ENCODE measurements at places on chromosomes 1 and 21.

DNA sequence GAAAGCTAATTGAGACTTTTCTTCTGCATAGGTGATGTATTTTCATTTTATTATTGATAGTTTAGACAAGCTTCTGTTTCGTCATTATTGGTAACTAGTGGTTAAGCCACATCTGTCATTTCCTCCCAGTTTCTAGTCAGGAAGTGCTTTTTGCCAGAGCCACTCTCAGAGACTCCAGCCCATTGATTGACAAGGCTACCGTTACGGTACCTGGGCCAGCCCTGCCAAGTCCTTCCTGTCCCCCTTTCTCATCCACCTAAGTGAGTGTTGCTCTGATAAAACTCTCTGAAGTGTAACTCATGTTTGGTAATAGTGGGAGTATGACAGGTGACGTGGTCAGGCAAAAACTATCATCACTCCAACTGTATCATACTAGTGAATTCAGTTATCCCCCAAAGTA, 29.6 kb upstream of the AGL start:
- no peak for DNase-seq

GRCh38 chr1:82139751-82140468, 339.2 kb downstream of the ADGRL2 start:
- no peak for DNase-seq

- no peak for DNase-seq
Observed at GRCh38 chr1:153777648-153778047, 2.4 kb downstream of the SLC27A3 start.

GRCh38 chr1:44076066-44076465, 42.6 kb upstream of the KLF17 start:
- no peak for DNase-seq

DNA sequence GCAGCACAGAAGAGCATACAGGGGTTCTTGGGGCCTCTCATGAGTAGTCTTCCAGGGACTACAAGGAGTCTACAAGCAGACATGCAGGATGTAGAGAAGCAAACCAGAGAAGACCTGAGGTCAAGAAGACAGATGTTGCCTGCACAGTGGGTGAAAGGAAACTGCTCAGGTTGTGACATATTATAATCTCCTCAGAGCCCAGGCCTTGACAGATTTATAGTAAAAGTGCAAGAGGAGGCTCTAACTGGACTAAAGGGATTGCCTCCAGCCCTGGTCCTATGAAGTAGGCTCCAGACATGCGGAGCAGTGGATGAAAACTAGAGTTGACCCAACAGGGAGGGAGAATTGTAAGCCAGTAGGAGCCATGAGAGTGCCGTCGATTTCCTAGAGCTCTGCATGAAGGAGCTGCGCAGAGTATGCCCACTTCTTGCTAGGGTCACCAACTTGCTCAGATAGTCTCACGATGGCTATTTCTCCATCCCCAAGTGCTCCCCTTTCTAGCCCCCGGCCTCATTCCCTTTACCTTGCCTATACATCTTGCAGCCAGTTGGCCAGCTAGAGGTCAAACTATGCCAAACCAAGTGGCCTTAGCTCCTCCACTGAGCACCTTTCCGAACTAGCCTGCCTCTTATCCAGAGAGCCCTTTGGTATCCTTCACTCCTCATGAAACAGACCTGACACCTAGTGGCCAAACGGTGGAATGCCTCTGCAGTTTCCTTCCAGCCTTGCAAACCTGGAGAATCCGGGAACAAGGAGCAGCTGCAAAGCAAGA, 36.2 kb upstream of the IPO9 start:
- DNase-seq = peak; percentile 12

DNA sequence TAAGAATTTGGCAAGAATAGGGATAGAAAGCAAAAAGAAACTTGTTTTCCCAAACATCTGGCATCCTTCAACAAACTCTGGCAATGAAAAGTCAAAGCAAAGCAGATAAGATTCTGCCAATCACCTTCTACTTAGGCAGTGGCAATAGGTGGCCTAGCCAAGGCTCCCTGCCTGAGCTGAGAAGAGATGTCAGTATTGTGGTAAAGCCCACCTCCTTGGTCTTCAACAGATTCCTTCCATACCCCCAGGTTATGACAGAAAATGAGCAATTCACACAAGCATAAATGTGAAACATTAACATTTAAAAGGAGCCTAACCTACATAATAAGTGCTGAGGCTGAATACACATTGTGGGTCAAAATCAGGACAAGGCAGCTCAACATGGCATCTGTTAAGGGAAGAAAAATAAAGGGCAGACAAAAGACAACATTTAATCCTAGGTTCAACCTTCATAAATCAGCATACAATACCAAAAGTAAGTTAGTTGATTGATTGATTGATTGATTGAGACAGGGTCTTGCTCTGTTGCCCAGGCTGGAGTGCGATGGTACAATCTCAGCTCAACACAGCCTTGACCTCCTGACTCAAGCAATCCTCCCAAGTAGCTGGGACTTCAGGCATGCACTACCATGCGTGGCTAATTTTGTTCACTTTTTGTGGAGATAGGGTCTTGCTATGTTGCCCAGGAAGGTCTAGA, 123.1 kb downstream of the AKT3 start:
- no peak for DNase-seq

DNA sequence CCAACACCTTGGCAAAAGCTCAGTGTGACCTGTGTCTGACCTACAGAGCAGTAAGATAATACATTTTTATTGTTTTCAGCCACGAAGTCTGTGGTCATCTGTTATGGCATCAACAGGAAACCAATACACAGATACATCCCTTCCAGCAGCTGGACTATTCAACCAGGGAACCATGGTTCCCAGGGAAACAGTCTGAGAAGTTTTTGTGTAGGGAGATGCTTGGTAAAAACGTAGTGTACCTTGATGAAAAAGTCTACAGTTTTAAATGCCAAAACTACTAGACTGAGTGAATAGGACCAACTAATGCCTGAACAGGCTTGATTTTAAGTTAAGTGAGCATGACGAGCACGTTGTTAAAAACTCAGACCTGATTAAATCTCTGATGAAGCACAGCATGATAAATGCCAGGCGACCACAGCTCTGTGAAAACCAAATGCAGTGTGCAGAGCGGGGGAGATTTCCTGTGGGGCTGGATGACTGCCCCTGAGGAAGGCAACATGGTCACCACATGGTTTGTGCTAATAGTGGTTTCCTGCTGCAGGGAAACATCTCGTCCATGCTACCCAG, 228.9 kb downstream of the TNR start:
- no peak for DNase-seq

- no peak for DNase-seq
Observed at GRCh38 chr1:221085701-221086375, 206.6 kb downstream of the HLX start.

Measured in activated CD8-positive, alpha-beta memory T cell treated with anti-CD3 and anti-CD28 coated beads for 4 hours (primary cell).